ENCODE measurements at places on chromosomes 16 and 17.

- DNase-seq, result no peak
These were observed 2.6 kb upstream of the TRIM65 start for GRCh38 chr17:75899353-75899752.

GRCh38 chr16:5479926-5480325 lies 382.3 kb upstream of the EEF2KMT start:
- DNase-seq, result no peak

GRCh38 chr16:73196670-73197069 lies 148.7 kb upstream of the ZFHX3 start:
- peak; percentile 62 for DNase-seq

DNA sequence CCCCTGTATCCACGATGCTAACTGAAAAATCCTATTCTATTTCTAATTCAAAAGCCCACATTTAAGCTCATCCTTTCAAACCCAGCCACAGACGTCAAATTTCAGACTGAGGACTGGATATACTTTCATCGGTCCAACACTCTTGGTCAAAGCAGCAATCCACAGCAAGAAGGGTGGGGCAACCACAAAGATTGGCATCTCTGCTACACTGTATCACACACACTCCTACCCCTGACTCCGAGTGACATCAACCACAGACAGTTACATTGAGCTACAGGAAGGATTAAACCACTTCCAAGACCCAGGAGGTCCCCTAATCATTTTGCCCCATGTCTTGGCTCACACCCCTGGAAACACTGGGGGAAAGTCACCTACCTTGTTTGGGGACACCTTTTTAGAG lies 61.3 kb downstream of the GRIN2A start:
- peak; percentile 23 for DNase-seq

- no peak for DNase-seq
These were observed 233.4 kb downstream of the FTO start for GRCh38 chr16:53937161-53937880.

DNA sequence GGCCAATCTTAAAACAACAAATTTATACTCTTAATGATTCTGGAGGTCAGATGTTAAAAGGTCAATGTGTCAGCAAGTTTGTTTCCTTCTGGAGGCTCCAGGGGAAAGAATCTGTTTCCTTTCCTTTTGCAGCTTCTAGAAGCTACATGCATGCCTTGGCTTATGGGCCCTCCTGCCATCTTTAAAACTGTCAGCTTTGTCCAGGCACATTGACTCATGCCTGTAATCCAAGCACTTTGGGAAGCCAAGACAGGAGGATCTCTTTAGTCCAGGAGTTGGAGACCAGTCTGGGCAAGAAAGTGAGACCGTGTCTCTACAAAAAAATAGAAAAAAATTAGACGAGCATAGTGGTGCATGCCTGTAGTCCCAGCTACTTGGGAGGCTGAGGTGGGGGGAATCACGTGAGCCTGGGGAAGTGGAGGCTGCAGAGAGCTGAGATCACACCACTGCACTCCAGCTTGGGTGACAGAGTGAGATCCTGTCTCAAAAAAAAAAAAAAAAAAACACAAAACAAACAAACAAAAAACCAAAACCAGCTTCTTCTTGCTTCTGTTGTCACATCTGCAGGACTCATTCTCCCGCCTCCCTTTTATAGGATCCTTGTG lies 58.3 kb downstream of the NOS2 start:
- peak; percentile 21 for DNase-seq

- DNase-seq, result peak; percentile 69
These were observed 79.7 kb upstream of the NOL11 start for GRCh38 chr17:67637901-67638641.

- DNase-seq, result no peak
These were observed 363.7 kb upstream of the SOX9 start for GRCh38 chr17:71757156-71757555.

GRCh38 chr17:57295526-57296023 lies 39.3 kb downstream of the MSI2 start:
- DNase-seq, result no peak

- no peak for DNase-seq
These were observed 48.4 kb downstream of the CLEC16A start for GRCh38 chr16:10992797-10993196.
